ENCODE measurements at places on chromosomes 7 and 10.

DNA sequence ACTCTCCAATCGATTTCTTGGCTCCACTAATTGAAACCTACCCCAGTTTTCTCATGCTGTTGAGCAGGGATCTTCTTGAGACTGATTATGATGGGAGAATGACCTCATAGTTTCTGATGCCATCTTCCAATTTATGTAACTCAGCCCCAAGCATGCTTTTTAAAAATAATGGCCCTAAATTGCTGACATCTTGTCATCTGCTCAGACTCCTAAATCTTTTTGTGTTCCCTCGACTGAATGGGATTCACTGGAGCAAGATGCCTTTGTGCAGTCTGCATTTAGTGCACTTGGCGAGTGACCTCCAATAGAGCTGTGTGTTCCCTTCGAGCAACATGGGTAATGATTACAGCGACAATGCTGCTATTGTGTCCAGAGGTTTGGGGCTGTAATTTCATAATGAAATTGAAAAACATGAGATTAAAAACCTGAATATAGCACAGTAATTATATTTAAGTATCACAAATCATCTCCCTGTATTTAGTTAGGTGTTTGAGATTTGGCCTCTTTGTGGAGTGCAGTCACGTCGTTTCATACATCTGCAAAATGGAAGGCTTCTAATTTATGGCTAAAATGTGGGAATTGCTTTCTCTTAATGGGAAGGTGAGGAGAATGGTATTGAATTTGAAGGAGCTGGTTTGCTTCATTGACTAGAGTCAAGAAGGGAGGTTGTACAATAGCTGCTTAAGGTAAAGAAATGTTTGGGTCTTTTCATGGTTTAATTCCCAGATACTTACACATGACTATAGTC lies 192.9 kb downstream of the AUTS2 start:
- DNase-seq = no peak

GRCh38 chr7:147556317-147556716 lies 1034.2 kb upstream of the C7orf33 start:
- no peak for DNase-seq

DNA sequence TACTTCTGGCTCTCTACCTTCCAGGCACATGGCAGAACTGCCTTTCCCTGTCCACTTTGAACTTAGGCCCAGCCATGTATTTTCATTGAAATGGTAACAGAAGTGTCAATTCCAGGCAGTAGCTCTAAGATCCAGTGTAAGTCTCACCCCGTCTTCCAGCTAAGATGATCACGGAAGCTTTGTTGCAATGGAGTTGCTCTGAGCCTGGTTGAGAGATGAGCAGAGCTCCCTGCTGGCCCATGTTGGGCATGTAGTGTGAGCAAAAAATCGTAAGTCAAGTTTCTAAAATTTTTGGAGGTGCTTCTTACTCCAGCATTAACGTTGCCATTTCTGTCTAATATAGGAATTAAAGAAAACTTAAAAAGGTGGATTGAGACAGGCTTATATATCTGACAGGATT lies 274.4 kb downstream of the IPMK start:
- DNase-seq = no peak

- DNase-seq = no peak
Observed at GRCh38 chr10:131931981-131932380, 31.2 kb downstream of the PPP2R2D start.

DNA sequence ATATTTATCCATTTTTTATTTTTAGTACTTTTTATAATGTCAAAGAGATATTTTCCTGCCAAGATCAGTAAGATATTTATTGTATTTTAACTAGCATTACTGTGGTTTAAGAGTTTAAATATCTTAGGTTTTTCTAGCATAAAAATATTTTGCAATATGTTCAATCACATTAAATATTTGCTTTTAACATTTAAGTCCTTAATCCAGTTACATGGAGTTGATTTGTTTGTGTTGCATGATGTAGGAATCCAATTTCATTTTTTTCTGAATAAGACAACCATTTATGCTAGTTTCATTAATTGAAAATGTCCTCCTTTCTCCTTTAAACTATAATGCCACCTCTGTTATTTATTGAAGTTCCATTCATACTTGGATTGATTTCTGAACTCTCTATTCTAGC lies 41.8 kb downstream of the CAV1 start:
- DNase-seq = no peak

GRCh38 chr7:121500360-121501058 lies 104.4 kb upstream of the FAM3C start:
- no peak for DNase-seq

DNA sequence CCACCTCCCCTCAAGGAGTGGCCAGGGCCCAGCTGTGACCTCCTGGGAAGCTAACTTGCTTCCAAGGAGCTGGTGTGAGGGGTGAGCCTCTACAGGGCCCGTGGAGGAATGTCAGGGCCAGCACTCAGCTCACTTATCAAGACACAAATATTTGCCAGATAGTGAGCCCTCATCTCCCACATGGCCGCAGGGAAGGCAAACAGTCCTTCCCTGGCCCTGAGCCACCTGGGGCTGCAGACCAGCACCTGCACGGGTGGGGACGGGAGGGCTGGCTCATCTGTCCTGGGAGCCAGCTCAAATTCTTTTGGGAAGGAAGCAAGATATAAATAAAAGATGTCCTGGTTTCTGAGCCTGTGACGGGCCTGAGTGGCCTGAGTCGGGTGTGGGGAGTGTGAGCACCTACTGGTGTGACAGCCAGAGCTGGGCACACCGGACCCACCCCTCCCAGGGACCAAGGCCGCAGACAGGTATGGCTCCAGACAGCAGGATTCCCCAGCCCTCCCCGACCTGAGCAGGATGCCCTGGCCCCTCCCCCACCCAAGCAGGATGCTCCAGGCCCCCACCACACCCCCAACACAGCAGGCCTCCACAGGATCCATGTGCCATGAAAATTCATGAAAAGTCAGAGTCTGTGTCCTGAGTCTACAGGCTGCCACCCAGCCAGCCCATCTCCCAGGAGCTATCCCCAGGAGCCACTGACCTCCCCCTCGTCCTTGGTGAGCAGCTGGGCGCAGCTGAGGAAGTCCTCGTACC lies 148.0 kb downstream of the MAPK8 start:
- DNase-seq = no peak

DNA sequence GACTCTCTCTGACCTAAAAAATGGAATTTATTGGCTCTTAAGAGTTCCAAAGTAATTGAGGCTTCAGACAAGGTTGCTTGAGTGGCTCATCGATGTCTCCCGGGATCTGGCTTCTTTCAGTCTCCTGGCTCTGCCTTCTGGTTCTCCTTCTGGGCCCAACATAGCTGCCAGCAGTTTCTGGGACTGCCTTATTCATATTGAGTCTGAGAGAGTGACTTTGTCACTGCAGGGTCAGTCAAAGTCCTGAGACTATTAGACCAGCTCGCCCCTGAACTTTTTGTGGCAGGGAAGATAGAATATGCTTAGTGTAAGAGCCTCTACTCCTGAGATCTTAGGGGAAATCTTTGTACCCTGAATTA lies 94.0 kb downstream of the MMRN2 start:
- no peak for DNase-seq

DNA sequence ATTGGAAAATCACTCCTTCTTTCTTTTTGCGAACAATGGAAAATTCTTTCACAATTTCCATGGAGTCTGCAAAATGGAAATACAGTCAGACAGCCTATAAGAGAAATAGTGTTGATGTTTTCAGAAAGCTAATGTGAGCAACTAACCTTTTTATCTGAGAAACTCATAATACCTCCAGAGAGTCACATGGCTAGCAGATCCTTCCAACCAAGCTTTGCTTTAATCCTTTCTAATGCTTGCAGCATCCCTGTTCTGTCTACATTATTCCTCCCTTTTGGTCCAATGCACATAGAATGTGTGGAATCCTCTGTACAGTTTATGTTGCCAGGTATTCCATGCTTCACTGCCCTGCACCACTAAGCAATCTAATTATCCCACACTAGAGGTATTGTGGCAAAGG lies 717.5 kb upstream of the LRRN3 start:
- DNase-seq = no peak

DNA sequence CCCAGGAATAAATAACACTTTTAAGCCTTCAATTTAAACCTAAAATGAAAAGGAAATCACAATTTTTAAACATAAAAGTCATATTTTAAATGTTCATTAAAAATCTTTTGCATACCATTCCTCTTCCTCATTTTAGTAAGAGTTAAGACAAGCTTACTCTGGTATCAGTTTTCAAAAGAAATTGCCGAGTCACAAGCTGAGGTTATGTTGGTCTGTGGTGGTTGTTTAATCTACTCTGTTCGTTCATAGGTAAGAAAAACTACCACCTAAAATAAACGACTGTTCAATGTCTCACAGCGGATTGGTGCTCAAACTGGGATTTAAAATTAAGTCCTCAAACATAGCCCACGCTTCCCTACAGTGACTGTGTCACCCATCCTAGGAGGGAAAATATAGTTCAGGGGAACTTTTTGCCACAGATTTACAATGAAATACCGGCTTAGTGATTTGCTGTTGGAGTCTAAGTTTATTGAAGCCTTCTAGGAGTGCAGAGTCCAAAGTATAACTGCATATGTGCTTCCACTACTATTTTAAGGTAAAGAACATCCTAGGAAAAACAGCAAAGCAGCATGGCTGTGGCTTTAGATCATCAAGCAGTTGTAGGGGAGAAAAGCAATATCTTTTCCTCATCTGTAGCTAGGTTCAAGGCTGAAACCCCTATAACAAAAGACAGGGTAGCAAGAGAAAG lies 61.1 kb downstream of the GNAT3 start:
- no peak for DNase-seq

DNA sequence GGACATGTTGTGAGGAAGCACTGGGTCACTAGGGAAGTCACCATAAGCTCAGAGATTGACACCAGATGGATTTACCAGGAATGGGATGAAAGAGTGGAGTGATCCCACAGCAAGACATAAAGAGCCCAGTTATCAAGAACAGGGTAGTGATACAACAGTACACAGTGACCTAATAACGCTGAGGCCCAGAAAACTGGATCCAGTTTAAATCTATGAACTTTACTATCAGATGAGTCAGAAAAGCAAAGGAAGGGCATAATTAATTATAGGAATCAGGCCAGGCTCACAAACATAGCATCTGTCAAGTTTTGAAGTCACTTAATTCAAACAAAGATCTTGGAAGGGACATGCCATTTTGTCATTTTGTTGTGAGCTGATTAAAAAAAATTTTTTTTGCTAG lies 73.5 kb downstream of the LRRN3 start:
- no peak for DNase-seq

DNA sequence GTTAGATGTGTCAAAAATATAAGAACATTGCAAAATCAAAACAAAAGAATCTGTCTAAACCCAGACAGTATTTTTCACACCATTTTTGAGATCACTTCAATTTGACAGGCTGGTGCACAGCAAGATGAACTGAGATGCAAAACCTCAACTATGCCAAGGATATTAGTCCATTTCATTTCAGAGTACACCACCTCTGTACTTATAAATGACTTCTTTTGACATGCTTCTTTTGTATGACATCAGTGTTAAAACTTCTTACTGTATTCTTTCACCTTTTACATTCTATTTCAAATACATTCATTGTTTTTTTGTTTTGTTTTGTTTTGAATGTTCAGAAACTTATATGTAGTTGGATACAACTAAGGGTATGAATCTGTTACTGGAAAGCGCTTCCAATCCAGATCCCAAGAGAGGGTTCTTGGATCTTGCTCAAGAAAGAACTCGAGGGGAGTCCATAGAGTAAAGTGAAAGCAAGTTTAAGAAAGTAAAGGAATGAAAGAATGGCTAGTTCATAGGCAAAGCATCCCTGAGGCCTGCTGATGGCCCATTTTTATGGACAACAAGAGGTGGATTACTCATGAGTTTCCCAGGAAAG lies 23.5 kb upstream of the GPR141 start:
- DNase-seq = no peak

DNA sequence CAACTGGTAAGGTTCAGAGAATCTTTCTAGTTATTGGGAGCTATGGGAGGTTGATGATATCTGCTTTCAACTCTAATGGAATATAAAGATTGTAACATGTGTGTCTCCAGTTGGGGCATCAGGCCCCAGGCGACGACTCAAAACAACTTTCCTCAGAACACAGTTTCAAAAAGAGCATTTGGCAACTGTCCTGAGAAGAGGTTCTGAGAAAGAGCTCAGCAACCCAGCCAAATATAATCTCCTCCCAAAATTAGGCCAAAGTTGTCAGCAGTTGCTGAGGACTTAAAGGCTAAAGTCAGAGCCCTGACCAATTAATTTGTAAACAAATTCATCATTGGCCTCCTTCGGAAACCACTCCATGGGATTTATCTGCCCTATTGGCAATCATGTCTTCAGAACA lies 251.1 kb upstream of the NFE2L3 start:
- DNase-seq = no peak

- DNase-seq = no peak
Observed at GRCh38 chr7:102988631-102989560, 76.1 kb downstream of the LRRC17 start.

DNA sequence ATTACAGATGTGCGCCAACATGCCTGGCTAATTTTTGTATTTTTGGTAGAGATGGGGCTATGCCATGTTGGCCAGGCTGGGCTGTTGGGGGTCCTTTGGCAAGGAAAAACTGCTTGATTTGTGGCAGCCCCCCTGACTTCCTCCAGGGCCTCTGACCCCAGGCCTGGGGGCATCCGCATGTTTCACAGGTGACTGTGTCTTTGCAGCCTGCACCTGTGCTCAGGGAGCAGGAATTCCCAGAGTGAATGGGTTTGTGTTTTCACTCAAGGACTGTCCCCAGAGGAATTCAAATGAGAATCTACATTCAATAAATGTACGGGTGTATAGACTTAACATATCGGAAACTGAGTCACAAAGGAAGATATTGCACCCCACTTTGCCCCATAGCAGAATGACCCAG lies 11.6 kb upstream of the CLIP2 start:
- no peak for DNase-seq

GRCh38 chr10:133355266-133355665 lies 2.6 kb downstream of the FUOM start:
- no peak for DNase-seq

GRCh38 chr10:100741378-100742075 lies 3.9 kb upstream of the PAX2 start:
- DNase-seq = no peak

GRCh38 chr7:151115836-151116418 lies 29.7 kb downstream of the AGAP3 start:
- DNase-seq = no peak

GRCh38 chr10:127354992-127355391 lies 158.6 kb upstream of the INSYN2A start:
- no peak for DNase-seq

- DNase-seq = no peak
Observed at GRCh38 chr10:75851580-75852345, 420.3 kb downstream of the LRMDA start.

DNA sequence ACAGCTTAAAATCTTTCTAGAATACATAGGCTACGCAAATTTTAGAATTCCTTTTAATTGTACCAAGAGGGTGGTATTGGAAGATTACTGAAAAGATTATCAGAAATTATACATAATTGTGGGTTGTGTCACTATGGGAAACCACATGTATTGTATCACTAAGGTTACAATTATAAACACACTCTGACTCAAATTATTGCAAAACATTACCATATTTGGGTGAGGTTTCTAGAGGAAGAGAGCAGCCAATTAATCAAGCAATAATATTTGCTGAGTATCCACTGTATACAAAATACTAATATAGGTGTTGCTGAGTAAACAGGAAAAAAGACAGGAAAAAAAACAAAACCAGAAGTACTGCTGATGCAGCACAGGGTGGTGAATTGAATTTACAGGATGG lies 3.1 kb upstream of the CAPZA2 start:
- DNase-seq = no peak

All from stimulated activated CD4-positive, alpha-beta T cell treated with anti-CD3 and anti-CD28 coated beads, Interleukin-1b, Interleukin-23, amount 100 ng/mL, for 1 hour (primary cell).